ENCODE measurements at places on chromosomes 2 and 18.
A peak's percentile ranks its signal among the peaks of the same experiment; 100 is the strongest.

GRCh38 chr2:207467716-207468347, 61.9 kb upstream of the CREB1 start:
- DNase-seq, result no peak

- DNase-seq, result no peak
These were observed 71.7 kb downstream of the EIPR1 start for GRCh38 chr2:3305952-3306351.

GRCh38 chr2:157470321-157470720, 26.4 kb upstream of the CYTIP start:
- DNase-seq, result no peak

- DNase-seq, result no peak
These were observed 211.3 kb downstream of the ERBB4 start for GRCh38 chr2:212327171-212327809.

GRCh38 chr2:169509298-169509885, at the start of gene KLHL41:
Gene KLHL41 (plus strand): TSS chr2:169509702. CDS start chr2:169509779, 77 bp downstream.
- DNase-seq, result no peak

GRCh38 chr2:46615986-46616485, 136.7 kb downstream of the TMEM247 start:
- no peak for DNase-seq

DNA sequence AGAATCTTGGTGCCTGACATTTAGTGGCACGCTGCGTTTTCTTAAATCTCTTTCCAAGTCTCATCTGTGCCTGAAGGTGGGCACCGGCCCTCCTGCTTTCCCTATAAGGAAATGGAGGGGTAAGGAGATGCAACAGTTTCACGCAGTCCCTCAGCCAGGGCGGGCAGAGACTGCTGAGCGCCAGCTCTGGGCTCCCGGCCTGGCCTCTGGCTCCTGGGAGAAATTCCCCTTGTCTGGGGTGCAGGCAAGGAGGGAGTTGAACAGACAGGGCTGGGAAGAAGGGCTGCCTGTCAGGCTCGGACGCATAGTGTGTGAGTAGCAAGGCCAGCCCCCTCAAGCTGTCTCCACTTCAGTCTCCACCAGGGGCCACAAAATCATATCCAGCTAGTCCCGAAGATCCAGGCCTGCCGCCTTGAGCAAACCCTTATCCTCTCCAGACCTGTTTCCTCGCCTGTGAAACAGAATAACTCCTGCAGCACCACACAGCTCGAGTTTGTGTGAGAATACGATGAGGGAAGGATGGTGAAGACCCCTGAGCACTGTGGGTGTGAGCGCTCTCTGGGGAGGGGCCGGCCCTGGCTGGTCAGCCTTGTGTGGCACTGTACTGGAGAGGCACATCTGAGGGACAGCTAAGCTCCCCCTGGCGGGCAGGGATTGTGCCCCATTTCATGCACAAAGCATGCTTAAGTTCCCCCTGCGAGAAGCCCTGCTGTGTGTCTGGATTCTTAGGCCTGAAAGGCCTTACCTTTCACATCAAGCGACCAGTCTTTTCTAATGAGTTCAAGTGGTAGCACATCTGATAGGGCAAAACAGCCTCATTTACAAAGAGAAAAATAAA, 33.8 kb downstream of the SDC1 start:
- peak; percentile 72 for DNase-seq

DNA sequence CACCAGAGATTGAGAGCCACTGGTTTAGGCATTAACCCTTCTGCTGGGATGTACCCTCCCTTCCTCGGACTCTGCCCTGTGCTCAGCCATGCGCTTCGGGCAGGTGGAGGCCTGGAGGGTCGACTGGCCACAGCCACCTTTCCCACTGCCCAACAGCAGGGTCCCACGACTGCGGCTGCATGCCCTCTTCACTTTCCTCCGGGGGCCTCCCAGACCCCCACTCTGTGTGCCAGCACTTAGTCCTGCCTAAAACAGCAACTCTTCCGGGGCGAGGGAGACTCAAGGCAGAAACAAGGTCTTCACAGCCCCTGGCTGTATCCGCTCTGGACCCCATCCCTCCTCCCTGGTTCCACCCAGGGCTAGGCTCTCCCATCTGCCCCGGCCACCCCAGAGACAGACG, 31.3 kb upstream of the BIN1 start:
- no peak for DNase-seq

- no peak for DNase-seq
These were observed 16.4 kb upstream of the C1QL2 start for GRCh38 chr2:119174993-119175347.

DNA sequence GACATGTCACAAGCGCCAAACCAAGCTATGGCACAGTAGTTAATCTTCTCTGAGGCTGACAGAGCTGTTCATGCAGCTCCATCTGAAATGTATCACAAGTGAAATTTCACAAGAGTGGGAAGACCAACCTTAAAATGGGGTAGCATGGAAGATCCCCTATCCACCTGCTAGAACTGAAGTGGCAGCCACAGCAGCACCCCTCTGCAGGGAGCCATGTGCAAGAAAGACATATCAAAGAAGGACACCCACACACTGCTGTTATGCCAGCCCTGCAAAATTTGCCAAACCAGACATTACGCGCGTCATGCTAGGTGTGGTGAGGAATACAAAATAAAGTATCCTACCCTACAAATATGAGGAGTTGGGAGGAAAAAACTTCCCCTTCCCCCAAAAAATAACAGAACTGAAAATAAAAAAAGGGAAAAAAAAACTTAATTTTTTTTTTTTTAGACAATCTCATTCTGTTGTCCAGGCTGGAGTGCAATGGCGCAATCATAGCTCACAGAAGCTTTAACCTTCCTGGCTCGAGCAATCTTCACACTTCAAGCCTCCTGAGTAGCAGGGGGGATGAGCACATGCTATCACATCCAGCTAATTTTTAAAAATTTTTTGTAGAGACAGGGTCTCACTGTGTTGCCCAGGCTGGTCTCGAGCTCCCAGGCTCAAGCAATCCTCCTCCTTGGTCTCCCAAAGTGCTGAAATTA, 76.2 kb downstream of the STK39 start:
- DNase-seq, result no peak

- no peak for DNase-seq
These were observed 34.5 kb downstream of the RPL31 start for GRCh38 chr2:101036562-101036961.

All from ecto neural progenitor cell (in vitro differentiated cells).